ENCODE measurements at places on chromosomes 2 and 18.
A peak's percentile ranks its signal among the peaks of the same experiment; 100 is the strongest.

GRCh38 chr18:74506448-74507084 lies 10.4 kb downstream of the CNDP2 start:
- peak; percentile 97 for DNase-seq

- no peak for DNase-seq
These were observed 39.8 kb downstream of the EFEMP1 start for GRCh38 chr2:55883829-55884228.

DNA sequence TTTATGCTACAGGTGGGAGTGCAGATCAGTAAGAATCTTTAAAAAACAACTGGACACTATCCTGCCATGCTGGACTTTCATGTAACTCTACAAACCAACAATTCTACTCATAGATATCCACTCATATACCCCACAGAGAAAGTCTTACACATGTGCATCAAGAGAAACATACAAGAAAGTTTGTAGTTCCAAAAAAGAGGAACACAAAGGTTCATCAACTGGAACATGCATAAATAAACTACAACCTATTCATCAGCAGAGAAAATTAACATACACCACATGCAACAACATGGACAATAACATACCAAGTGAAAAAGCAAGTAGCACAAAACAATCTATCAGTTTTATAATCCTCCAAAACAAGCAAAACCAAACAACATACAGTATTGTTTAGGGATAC lies 17.0 kb downstream of the TCF4 start:
- DNase-seq = no peak

- DNase-seq = no peak
These were observed 162.1 kb downstream of the SEPTIN10 start for GRCh38 chr2:109451671-109452070.

GRCh38 chr2:66869076-66869475 lies 434.2 kb downstream of the MEIS1 start:
- no peak for DNase-seq

DNA sequence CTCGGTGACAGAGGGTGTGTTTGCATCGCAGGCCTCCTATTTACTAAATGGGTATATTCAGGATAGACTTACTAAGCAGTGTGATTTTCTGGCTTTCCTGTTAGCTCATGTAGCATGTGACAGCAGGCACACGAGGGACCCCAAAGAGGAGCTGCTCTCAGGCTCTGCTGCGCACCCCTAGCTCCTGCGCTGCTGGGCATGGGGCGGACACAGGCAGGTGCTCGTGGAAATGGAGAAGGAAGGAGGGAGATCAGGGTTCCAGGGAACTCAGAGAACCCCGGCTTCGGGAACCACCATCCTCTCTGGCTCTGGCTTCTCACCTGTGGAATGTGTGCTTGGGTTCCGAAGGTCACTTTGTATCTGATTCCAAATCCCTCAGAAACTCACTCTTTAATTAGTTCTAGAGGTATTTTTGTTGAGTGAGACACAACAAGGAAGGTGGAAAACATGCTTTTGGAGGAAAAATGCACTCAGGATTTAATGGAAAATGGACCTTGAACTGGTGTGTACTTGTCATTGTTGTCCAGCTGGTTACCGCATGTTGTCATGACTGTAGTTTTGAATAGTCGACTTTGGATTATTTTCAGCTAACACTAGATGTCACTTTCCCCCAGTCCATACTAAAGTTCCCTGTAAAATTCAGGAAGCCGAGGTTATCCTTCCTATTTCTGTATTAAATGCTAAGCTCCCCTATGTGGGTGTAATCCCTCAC lies 3.5 kb downstream of the SNTG2 start:
- peak; percentile 31 for DNase-seq

DNA sequence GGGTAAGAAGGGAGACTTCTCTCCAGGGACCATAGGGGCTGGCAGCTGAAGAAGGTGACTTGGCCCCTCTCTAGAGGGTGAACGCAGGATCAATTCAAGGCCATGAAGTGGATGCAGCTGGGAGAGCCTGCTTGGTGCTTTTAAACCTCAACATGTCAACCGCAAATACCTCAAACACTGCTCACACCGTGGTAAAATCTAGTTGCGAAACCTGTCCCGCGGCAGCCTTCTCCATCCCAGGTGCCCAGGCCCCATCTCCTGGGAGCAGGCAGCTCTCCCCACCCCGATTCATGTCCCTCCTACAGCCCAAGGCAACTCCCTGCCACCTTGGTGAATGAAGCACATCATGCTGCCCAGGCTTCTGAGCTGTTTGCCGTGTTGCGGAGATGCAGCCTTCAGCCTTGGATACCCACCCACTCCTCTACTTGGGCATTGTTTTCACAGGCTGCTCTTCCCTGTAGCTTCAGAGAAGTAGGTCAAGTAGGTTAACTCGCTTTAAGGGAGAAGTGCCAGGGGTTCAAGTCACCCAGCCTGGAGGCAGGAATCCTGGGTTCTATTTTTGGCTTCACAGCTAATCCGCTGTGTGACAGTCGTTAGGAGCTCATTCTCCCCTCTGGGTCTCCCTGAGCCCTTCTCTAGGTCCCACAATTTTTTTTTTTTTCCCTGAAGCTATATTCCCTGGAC lies 6.2 kb upstream of the EFR3B start:
- DNase-seq = no peak

DNA sequence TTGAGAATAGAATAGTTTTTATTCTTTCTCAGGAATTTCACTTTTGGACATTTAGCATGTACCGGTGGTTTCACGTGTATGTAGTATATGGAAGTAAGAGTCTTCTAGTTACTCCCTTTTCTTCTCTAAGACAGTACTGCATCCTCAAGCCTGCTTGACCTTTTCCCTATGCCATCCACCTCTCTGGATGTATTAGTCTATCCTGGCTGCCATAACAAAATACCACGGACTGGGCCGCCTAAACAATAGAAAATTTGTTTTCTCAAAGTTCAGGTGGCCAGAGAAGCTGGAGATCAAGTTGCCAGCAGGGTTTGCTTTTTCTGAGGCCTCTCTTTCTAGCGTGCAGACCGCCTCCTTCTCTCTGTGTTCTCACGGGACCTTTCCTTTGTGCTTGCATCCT lies 1.3 kb upstream of the CMPK2 start:
- DNase-seq = no peak

DNA sequence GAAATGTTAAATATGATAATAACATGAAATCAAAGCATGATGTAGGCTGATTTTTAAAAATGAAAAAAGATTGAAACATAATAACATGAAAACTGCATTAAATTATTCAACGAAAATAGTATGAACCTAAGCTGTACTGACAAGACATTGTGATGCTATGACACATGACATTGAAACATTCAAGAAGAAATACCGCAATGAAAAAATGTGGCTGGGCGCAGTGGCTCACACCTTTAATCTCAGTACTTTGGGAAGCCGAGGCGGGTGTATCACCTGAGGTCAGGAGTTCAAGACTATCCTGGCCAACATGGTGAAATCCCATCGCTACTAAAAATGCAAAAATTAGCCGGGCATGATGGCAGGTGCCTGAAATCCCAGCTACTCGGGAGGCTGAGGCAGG lies 14.6 kb downstream of the CXCR1 start:
- DNase-seq = no peak

DNA sequence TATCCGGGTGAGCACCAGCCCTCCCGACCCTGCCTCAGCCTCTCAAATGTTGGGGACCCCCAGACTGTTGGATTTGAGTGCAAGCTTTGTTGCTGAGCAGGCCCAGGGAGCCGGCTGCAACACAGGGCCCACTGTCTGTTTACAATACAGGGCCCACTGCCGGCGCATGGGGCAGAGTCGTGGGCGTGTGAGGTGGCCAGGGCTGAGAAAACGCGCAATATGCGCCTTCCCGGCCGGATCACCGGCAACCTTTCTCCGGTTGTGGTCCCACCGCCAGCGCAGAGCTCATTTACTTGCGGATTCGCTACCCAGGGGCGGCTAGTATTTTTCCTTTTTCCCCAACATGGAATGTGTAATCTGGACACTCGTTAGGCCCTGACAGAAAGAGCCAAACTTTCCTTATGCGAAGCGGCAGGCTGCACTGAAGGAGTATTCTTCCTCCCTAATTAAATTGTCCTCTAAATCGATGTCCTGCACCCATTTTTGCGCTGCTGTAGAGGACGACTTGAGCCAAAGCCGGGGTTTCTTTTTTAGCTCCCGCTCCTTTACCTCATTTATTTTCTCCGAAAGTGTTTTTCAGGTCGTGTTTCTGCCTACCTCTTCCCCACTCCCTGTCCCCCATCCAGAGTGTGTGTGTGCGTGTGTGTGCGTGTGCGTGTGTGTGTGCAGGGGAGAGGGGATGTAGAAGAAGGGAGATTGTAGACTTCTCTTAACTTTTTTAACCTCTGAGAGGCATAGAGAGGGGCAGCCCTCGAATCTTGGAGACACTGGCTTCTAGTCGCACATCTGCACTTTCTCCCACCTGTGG lies 2.7 kb downstream of the OTX1 start:
- DNase-seq = no peak

DNA sequence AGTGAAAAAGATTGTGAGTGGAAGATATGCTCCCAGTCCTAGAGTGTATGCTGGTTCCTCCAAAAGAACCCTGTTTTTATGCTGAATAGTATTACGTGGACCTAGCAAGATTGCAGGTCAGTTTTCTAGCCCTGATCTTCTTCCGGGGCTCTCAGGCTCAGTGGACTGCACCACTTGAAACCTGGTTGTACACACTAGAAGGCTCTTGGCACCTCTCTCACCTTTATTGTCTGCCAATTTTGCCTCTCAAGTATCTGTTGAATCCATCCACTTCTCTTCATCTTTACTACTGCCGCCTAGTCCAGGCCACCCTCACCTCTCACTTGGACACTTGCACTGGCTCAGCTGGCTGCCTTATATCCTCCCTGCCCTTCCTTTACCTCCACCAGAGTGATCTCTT lies 16.8 kb downstream of the TTC39C start:
- DNase-seq = no peak

DNA sequence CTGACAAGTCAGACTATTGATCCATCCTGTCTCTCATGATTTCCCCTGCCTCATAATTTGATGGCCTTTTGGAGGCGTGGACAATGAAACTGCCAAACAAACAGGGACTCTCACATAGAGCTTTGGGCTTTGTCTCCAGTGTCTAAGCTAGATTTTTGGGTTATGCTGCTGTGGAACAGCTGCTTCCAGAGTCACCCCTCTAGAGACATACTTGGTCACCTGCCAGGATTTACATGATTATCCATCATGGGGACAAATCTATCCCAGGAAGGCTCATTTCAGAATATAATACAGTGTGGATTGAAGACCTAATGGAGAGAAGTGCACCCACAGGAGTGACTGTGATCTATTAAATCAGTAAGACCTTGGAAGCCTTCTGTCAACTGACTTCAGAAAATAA lies 159.6 kb downstream of the SLC8A1 start:
- DNase-seq = no peak

DNA sequence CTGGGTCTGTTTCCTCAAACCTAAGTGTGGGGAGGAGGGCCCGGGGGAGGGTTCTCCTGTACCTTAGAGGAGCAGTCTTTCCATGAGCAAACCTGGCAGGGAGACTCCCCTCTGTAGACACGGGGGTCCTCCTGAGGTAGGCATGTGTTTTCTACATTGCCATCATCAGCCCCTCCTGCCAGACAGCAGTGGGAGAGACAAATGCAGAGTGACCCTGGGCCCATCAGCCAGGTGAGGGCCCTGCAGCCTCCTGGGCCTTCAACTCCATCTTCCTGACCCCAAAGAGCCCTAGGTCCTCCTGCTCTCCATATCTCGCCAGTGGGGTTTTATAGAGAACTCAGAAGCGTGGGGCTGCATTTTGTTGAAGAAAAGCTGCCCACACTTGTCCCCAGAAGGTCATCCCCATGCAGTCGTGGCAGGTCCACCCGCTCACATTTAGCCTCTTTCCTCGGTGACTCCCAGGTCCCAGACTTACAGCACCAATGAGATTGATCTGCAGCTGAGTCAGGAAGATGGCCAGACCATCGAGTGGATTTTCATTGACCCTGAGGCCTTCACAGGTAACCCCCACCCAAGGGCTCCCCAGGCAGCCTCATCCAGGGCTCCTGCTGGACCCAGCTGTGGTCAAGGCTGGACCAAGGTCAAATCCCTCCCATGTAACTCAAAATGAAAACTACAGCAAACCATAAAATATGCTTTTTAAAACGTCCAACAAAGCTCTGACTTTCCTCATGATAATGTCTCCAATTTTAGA lies 2.6 kb downstream of the CHRNG start:
- no peak for DNase-seq

DNA sequence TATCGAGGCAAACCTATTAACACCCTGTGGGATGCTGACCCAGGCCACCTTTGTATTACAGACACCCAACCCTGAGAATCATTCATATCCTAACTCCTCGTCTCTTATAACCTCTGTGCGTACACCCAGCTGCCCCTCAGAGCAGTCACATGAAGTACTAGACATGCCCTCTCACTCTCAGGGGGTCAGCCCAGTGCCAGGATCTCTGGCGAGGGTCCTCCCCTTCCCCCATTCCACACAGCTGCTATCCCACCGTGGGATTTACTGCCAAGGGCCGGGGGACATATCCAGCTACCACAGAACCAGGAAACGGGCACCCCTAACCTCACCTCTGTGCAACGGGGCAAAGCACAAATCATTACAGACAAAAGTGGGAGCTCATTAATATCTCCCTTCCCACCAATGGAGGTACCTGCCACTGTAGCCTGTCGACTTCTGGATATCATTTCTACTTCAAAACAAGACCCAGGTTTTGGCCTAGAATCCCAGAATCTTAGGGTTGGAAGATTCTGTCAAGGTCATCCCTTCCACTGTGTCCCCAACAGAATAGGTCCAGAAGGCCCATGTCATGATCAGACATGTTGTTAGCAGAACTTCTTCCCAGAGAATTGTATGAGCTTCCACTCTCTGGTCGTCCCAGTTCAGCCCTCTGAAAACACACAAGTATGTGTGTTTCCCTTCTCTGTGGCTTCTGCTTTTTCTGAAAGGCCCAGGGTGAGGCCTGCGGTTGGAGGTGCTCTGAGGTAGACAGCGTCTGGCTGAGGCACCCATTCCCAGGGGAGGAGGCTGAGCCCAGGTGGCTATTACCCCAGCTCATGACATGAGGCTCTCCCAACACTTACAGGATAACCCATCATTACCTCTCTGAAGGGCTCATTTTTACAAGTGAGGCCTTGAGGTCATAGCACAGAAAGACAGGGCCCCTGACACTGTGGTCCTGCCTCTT lies 1.7 kb downstream of the TMBIM1 start:
- DNase-seq = no peak

GRCh38 chr18:7958897-7959146 lies 391.7 kb downstream of the PTPRM start:
- DNase-seq = no peak

- DNase-seq = no peak
These were observed 136.3 kb downstream of the TMEM17 start for GRCh38 chr2:62369541-62370202.

GRCh38 chr2:206275312-206276055 lies 1.0 kb downstream of the ZDBF2 start:
- DNase-seq = peak; percentile 46
